ENCODE measurements at places on chromosomes 12 and 14. TPM values are rescaled to one million over a fixed set of nuclear protein-coding genes. Genes with fewer than 3 reads are reported as not detected.
A peak's percentile ranks its signal among the peaks of the same experiment; 100 is the strongest.

The LUM gene
- 92.4 TPM for polyA plus RNA-seq

The CDKN3 gene
- 4.8 TPM for polyA plus RNA-seq

GRCh38 chr12:97229004-97229403, 233.6 kb upstream of the RMST start:
- no peak overlapping the region for H3K27ac ChIP-seq
- no peaks in the 10 kb centered on the region for H3K27me3 ChIP-seq
- no peaks in the 10 kb centered on the region for H3K4me1 ChIP-seq
- DNase-seq: no peak
- H3K4me3 ChIP-seq: no peak overlapping the region

DNA sequence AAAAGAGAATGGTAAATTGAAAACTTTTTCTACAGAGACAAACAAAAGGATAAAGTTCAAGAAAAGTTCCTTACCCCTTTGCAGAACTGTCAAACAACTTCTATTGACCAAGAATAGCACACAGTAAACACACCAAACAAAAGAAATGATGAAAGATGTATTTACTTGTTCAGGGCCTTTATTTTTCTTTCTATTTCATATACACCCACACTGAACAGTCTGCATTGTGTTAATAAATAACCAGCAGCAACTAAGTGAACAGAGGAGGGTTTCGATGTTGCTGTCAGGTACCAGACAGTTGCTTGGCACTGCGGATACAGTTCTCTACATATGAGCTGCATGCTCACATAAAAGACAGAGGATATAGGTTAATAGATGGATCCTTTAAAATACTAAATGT, 122.1 kb downstream of the SOX5 start:
- DNase-seq: no peak
- H3K4me1 ChIP-seq: no peaks in the 10 kb centered on the region
- H3K36me3 ChIP-seq: no peaks in the 10 kb centered on the region
- H3K4me3 ChIP-seq: no peak overlapping the region
- H3K27me3 ChIP-seq: no peaks in the 10 kb centered on the region

- H3K36me3 ChIP-seq: no peaks in the 10 kb centered on the region
- H3K27me3 ChIP-seq: no peaks in the 10 kb centered on the region
- H3K27ac ChIP-seq: no peak overlapping the region
- H3K4me3 ChIP-seq: no peak overlapping the region
Observed at GRCh38 chr14:20494935-20495766, 10.2 kb upstream of the RNASE10 start.

GRCh38 chr14:38887696-38888095, 215.3 kb downstream of the SEC23A start:
- no peaks in the 10 kb centered on the region for H3K4me1 ChIP-seq
- no peak for DNase-seq
- no peak overlapping the region for H3K4me3 ChIP-seq
- H3K27me3 ChIP-seq: no peaks in the 10 kb centered on the region
- H3K36me3 ChIP-seq: no peaks in the 10 kb centered on the region
- no peak overlapping the region for H3K27ac ChIP-seq

- H3K4me3 ChIP-seq: no peak overlapping the region
- no peak for DNase-seq
- no peaks in the 10 kb centered on the region for H3K27me3 ChIP-seq
Observed at GRCh38 chr14:89015016-89015415, 190.6 kb downstream of the TTC8 start.

- peak overlapping the region; percentile 87 for H3K4me3 ChIP-seq
- DNase-seq: no peak
- peaks cover 2% of the 10 kb centered on the region for H3K36me3 ChIP-seq
- no peaks in the 10 kb centered on the region for H3K27me3 ChIP-seq
Observed at GRCh38 chr14:93331728-93332396, 974 bp downstream of the BTBD7 start.
